AG04449 (cell line): ENCODE measurements at places on chromosomes 1 and 21.

DNA sequence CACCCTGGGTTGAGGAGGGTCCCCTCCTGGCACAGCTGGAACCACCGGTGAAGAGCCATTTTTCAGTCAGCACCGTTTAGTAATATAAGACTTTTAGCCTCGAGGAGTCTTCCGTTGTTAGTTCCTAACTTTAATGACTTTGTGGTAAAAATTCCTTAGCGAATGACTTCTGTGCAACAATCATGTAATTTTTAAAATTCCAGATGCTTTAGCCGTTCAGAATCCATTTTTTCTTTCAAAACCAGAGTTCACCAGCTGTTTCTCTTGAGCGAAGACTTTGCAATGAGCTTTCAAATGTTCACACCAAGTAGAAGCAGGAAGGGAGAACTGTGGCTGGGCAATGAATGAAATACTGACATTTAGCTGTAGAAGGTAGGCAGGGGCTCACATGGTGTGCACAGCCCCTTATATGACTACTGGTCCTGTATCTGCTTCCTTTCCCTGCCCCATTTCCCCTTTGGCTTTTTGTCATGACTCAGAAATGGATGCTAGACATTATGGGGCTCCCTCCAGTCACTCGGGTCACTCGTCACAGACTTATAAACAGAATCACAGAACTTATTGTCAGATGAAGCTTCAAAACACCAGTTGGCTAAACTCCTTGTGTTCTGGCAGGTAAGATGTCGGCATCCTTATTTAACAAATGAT is 4.1 kb downstream of the DISC1 start:
- peak; percentile 59 for DNase-seq

GRCh38 chr1:243842978-243843511 is 7.0 kb downstream of the AKT3 start:
- DNase-seq = peak; percentile 61

DNA sequence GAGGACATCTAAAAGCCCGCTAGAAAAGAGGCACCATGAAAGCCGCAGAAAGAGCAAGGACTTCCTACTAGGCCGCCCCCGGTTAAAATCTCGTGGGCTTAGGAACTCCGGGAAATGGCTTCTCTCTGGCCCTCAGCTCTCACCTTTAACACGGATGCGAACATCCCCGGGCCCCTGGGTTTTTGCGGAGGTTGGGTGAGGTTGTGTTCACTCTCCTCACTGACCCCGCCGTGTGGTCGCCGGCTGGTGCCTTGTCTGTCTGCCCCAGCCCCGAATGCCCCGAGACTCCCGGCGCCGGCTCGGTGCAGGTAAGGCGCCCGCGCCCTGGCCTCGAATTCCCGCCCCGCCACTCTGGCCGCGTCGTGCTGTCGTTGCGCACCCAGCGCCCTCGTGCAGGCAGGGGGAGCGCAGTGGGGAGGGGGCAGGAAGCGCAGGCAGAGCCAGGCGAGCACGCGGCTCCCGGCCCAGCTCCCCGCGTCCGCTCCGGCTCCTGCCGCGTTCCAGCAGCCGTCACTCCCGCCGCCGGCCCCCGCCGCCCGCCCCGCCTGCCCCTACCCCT is at the start of gene SHISAL2A:
TSS of gene SHISAL2A (plus strand) at position 437 of the 559 bp plus-strand sequence. CDS start 326 bp downstream, outside the sequence.
- DNase-seq = no peak

DNA sequence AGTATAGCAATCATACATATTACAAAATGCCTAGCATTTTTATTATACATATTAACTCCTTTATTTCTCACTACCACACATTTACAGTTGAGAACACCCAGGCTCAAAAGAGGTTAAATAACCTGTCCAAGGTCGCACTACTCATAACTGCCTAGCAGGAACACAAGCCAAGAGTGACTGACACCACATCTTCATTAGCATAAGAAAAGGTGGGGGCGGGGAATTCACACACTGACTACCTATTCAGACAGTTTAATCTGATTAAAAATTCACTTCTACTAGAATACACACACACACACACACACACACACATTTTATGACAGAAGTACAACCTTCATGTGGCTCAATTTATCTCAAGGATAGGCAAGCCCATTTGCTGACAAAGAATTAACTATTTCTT is 77.8 kb upstream of the CACHD1 start:
- DNase-seq = no peak

- DNase-seq = no peak
Measured at GRCh38 chr1:20652300-20652699, 8.9 kb downstream of the DDOST start.

DNA sequence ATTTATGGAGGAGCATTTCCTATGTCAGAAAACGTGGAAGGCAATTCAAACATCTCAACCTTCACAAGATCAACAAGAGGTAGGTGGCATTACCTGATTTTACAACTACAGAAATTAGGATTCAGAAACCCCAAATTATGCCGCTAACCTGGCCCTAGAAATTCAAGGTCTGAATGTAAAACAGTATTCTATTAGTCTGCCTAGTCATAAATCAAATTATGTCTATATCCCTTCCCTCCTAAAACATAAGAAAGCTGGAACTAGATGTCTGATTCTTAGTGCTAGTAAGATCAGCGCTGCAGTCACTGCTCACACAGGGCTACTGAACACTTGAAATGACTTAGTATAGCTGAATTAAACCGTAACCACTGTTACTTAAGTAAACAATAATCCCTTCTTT is 1.4 kb downstream of the TOMM20 start:
- DNase-seq = no peak

DNA sequence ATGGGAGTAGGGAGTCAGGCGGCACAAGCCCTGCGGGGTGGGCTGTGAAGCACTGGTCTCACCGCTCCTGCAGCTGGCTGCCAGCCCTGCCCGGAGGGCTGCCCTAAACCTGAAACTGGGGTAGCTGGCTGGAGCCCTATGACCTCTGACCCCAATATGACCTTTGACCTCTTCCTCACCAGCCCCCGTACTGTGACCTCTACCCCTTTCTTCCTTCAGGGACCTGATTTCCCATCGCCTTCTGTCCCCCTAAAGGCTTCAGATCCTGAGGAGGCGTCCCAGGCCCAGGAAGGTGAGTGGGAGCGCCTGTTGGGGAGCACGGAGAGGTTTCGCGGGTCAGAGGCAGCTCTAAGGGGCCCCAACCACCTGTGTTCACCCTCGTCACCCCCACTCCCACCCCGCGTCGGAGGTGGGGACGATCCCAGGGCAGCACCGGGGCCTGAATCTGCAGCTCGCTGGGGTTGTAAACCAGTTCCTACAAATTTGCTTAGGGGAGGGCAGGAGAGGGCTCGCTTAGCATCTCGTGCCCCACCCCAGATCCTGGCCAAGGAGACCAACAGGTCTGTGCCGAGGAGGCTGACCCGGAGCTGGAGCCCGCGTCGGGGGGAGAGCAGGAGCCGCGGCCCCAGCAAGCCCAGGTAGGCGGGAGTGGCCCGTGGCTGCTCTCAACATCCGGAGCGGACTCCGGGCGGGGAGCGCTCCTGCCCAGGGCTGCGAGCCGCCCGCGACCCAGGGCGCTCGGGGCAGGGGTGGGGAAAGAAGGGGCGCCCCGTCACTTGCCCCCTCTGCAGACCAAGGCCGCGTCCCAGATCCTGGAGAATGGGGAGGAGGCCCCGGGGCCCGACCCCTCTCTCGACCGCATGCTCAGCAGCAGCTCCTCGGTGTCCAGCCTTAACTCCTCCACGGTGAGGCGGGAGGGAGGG is 7.3 kb downstream of the SYTL1 start:
- no peak for DNase-seq

DNA sequence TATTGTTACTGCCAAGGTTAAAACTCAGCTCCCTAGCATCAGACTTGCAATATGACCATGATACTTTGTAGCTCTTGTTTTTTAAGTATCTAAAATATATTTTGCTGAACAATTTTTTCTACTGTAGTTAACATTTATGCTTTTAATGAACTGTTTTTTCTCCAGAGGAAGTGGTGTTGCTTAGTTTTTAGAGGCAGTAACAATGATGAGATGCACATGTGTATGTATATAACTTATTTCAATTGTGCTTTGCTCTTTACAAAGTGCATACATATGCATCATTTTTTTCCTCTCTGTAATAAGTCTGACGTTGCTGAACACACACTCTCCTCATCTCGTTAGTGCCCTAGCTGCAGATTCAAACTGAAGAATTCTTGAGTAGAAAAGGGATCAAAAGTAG is 418.8 kb downstream of the ZP4 start:
- no peak for DNase-seq
